ENCODE measurements at places on chromosomes 5 and 9. TPM values are rescaled to one million over a fixed set of nuclear protein-coding genes. Genes with fewer than 3 reads are reported as not detected.

FCN1 gene
- polyA plus RNA-seq: 9.5 TPM

ZNF608 gene
- polyA plus RNA-seq: 6.4 TPM

SLC22A4 gene
- not detected for polyA plus RNA-seq

OR1J2 gene
- polyA plus RNA-seq: not detected

SOWAHA gene
- polyA plus RNA-seq: not detected
